ENCODE measurements at places on chromosomes 3 and 15. TPM values are rescaled to one million over a fixed set of nuclear protein-coding genes. Genes with fewer than 3 reads are reported as not detected.
A peak's percentile ranks its signal among the peaks of the same experiment; 100 is the strongest.

DNA sequence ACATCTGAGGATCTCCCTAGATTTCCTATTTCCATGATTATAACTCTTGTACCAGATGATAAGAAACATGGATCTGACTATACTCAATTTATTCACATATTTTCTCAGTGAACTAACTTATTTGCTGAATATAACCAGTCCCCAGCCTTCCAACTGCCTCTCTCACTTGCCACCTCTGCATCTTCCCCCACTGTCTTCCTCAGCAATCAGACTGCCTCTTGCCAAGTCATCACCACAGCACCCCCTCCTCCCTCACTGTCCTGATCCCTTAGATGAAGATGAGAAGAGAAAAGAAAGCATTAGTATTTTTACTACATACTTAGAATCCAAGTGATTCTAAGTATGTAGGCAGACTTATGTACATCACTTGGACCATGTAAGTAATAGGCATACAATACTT is 71.9 kb downstream of the GTPBP8 start:
- H3K27ac ChIP-seq: no peak overlapping the region
- no peaks in the 10 kb centered on the region for H3K4me1 ChIP-seq
- no peaks in the 10 kb centered on the region for H3K27me3 ChIP-seq
- H3K4me3 ChIP-seq: no peak overlapping the region
- no peaks in the 10 kb centered on the region for H3K36me3 ChIP-seq
- no peak for DNase-seq

GRCh38 chr3:69339760-69340159 is 46.1 kb downstream of the FRMD4B start:
- no peak for DNase-seq
- H3K4me3 ChIP-seq: no peak overlapping the region
- no peak overlapping the region for H3K27ac ChIP-seq
- no peaks in the 10 kb centered on the region for H3K36me3 ChIP-seq

DNA sequence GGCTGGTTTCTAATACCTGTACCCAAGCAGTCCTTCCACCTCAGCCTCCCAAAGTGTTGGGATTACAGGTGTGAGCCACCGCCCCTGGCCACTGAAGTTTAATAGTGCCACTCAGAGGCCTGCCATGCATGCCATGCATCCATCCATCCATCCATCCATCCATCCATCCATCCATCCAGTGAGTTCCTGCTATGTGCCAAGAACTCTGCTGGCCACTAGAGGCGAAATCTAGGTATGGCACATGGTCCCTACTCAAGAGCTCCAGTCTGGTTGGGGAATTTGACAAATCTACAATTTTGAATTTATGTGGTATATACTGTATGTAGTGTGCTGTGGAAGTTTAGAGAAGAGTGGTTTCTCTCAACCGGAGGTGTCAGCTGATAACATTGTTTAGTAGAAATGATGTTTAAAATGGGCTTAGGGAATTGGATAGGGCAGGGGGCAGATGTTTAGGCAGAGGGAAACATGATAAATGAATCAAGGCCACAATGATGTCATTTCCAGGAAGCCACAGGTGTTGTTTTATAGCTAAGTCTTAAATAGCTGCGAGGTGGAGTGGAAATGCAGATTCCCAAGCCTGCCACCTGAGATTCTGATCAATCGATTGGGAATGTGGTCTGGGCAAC is 384.4 kb upstream of the C2CD4B start:
- DNase-seq: peak; percentile 23
- peaks cover 4% of the 10 kb centered on the region for H3K4me1 ChIP-seq
- peaks cover 6% of the 10 kb centered on the region for H3K27me3 ChIP-seq
- H3K4me3 ChIP-seq: no peak overlapping the region
- H3K27ac ChIP-seq: no peak overlapping the region
- no peaks in the 10 kb centered on the region for H3K36me3 ChIP-seq

- no peak for DNase-seq
- H3K27ac ChIP-seq: no peak overlapping the region
- no peaks in the 10 kb centered on the region for H3K36me3 ChIP-seq
- no peak overlapping the region for H3K4me3 ChIP-seq
- H3K4me1 ChIP-seq: peaks cover 2% of the 10 kb centered on the region
- no peaks in the 10 kb centered on the region for H3K27me3 ChIP-seq
Measured at GRCh38 chr3:33377489-33377888, 62.7 kb downstream of the UBP1 start.

GRCh38 chr3:38632989-38633388 is 16.5 kb downstream of the SCN5A start:
- H3K27me3 ChIP-seq: peaks cover 5% of the 10 kb centered on the region
- peaks cover 5% of the 10 kb centered on the region for H3K4me1 ChIP-seq
- no peaks in the 10 kb centered on the region for H3K36me3 ChIP-seq
- no peak for DNase-seq
- no peak overlapping the region for H3K27ac ChIP-seq
- no peak overlapping the region for H3K4me3 ChIP-seq

- no peaks in the 10 kb centered on the region for H3K36me3 ChIP-seq
- H3K27me3 ChIP-seq: no peaks in the 10 kb centered on the region
- H3K27ac ChIP-seq: no peak overlapping the region
- H3K4me1 ChIP-seq: peaks cover 4% of the 10 kb centered on the region
- H3K4me3 ChIP-seq: no peak overlapping the region
Measured at GRCh38 chr3:143837076-143837475, 11.2 kb downstream of the SLC9A9 start.

DNA sequence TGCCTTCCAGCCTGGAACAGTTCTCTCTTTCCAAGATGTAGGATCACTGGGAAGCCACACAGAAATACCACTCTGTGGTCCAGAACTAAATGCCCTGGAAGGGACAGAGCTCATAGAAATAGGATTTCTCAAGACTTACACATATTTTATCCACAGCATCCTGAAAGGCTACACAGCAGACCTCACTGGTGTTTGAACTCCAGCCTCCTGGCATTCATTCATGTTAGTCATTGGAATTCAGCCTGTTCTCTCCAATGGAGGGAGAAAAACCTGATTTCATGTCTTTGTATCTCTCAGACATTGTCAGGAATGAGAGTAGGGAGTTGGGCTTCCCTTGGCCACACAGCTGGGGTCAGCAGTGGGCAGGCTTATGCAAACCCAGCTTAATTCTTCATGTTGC is 121.1 kb upstream of the PPP2R3A start:
- no peaks in the 10 kb centered on the region for H3K4me1 ChIP-seq
- DNase-seq: no peak
- no peaks in the 10 kb centered on the region for H3K27me3 ChIP-seq
- H3K36me3 ChIP-seq: no peaks in the 10 kb centered on the region
- no peak overlapping the region for H3K4me3 ChIP-seq

DNA sequence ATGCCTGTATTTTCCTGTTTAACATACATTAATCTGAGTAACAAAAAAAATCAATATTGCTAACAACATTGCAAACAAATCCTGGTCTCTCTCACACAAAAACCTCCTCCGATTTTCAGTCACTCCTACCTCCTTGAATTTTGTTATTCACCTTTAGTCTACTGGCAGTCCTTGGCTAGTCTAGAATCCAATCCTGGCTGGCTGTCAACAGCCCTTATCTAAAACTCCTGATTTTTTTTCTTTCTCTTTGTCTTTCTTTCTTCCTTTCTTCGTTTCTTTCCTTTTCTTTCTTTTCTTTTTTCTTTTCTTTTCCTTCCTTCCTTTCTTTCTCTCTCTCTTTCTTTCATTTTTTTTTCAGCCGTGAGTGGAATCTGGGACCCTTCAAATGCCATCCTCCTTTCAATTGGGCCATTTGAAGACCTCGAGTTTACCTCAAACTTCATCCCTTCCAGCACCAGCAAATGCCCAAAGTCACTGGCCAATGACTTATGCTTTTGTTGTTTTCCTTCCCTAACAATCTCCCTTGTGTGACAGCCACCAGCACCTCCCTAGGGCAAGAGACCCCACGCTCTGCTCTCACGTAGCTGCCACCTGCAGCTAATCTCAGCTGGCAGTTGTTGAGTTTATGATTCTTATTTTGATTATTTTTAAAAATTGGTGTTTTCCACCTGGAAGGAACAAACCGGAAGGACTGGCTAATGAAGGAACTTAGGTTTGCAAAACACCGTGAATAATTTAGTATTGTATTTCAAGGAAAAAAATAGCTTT is 6.8 kb upstream of the ONECUT1 start:
- peaks cover 3% of the 10 kb centered on the region for H3K36me3 ChIP-seq
- peaks cover 88% of the 10 kb centered on the region for H3K27me3 ChIP-seq
- no peak for DNase-seq

DNA sequence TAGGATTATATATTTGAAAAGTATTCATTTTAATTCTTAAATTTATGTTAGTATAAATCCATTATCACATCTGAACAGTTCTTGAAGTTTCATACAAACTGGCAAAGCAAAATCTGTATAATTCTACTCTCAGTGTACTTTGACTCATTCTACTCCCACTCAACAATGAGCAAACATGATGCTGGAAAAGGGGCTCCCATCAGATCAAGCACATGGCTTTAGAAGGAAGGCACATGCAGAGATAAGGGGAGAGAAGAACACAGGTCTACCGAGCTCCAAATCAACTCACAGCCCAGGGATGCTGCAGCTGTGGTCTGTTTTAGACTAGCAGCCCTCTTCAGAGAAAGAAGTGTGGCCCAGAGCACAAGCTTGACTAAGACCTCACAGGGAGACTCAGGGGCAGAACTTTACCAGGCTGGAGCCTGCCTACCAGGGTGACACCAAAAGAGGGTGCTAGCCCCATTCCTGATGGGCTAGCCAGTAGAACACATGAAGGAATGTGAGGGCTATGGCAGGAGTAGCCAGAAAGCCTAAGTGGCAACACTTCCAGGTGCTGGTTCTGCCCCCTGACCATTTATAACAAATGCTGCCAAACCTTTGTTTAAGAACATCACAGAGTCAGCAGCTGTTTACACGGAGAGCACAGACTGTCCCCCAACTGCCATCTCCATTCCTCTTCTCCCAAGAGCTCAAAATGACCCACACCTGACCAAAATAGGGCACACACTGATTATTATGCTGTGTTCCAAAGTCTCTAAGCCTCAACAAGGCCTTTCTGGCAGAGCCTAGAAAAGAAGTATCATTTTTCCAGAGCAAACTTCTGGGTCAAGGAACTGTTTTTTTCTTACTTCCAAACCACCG is 19.5 kb downstream of the SEC22C start:
- H3K27me3 ChIP-seq: no peaks in the 10 kb centered on the region
- no peak overlapping the region for H3K27ac ChIP-seq
- H3K4me1 ChIP-seq: peaks cover 6% of the 10 kb centered on the region
- no peak overlapping the region for H3K4me3 ChIP-seq
- DNase-seq: peak; percentile 16

- H3K4me3 ChIP-seq: no peak overlapping the region
- H3K36me3 ChIP-seq: no peaks in the 10 kb centered on the region
- H3K4me1 ChIP-seq: no peaks in the 10 kb centered on the region
- DNase-seq: no peak
Measured at GRCh38 chr15:96914081-96914480, 583.6 kb downstream of the NR2F2 start.

DNA sequence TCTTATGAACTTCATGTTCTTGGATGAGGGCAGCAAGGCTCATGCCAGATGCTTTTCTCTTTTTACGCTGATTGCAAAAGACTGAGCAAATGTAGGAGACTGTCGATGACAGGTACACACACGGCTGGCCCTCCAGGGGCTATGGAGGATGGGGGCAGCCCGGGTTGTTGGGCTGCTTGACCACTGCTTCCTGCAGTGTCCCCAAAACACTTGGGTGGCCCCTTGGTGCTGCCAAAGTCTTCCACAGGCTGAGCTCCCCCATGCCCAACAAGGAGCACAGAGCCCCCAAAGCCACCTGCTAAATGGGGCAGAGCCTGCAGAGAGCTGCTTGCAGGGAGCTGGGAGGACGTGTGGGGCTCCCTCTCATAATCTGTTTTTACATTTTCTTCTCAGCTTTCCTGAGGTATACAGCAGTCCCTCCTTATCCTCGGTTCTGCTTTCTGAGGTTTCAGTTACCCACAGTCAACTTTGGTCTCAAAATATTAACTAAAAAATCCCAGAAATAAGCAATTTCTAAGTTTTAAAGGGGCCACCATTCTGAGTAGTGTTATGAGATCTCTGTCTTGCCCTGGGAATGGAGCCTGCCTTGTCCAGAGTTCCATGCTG is 7.3 kb downstream of the PRR23E start:
- H3K27ac ChIP-seq: no peak overlapping the region
- DNase-seq: no peak
- no peaks in the 10 kb centered on the region for H3K36me3 ChIP-seq
- no peaks in the 10 kb centered on the region for H3K4me1 ChIP-seq

DNA sequence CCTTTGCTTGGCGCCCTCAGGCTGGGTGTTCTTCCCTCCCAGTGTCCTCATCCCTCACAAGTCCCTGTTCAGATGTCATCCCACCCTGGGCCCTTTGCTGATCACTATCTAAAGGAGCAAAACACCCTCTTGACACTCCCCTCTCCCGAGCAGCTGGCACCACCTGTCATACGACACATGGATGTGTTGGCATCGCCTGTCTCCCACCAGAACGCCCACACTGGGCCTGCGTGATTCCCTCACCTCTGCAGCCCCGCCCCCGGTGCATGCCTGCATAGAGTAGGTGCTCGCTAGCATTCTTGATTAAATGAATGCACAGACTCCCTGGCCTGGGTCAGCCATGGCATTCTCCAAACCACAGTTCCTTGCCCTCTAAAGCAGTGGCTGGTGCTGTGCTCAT is 75.8 kb downstream of the DNAJB8 start:
- DNase-seq: no peak
- H3K27me3 ChIP-seq: no peaks in the 10 kb centered on the region
- no peaks in the 10 kb centered on the region for H3K4me1 ChIP-seq

GRCh38 chr3:53545310-53545995 is 51.0 kb downstream of the CACNA1D start:
- H3K27ac ChIP-seq: no peak overlapping the region
- no peaks in the 10 kb centered on the region for H3K4me1 ChIP-seq
- H3K4me3 ChIP-seq: no peak overlapping the region
- H3K36me3 ChIP-seq: no peaks in the 10 kb centered on the region

DNA sequence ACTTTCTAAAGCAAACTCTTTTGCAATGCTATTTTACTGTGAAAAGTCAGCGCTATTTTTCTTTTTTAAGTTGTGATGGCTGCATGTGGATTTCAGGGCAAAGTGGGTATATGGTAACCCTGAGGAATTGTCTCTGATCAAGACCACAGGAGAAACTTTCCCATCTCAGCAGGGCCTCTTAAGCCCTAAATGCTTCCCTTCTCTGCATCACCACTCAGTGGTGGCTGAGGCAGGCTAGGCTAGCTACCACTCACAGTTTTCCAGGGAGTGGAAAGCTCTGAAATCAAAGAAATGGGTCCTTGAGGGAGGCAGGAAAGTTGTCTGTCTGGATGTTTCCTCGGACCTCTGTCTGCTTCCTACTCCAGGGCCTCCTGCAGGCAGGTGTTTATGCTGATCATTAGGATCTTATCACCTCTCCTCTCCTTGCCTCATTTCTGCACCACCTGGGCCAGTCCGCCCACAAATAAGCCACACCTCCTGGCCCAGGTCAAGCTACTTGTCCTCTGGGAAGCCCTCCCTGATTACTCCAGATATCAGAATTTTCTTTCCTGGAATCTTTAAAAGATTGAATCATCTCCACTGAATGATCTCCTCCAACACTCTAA is 37.0 kb downstream of the CEMIP start:
- no peaks in the 10 kb centered on the region for H3K36me3 ChIP-seq
- H3K4me3 ChIP-seq: no peak overlapping the region
- H3K27me3 ChIP-seq: peaks cover 9% of the 10 kb centered on the region
- no peak overlapping the region for H3K27ac ChIP-seq

GRCh38 chr15:28075573-28075972 is 23.5 kb downstream of the OCA2 start:
- peaks cover 4% of the 10 kb centered on the region for H3K27me3 ChIP-seq
- no peak overlapping the region for H3K27ac ChIP-seq

- DNase-seq: no peak
- H3K27ac ChIP-seq: no peak overlapping the region
- H3K27me3 ChIP-seq: no peaks in the 10 kb centered on the region
- no peaks in the 10 kb centered on the region for H3K4me1 ChIP-seq
- H3K4me3 ChIP-seq: no peak overlapping the region
Measured at GRCh38 chr3:42349765-42350594, 60.4 kb downstream of the LYZL4 start.

Gene APOD
- not detected for total RNA-seq

Gene FETUB
- not detected for total RNA-seq

Gene SEMA3G
- total RNA-seq: 0.21 TPM

Gene GATM
- total RNA-seq: 1.6 TPM

Gene SSUH2
- 0.26 TPM for total RNA-seq

Gene LYZL4
- total RNA-seq: not detected

Gene MITF
- not detected for total RNA-seq
